ENCODE measurements at places on chromosomes 5 and 9.
A peak's percentile ranks its signal among the peaks of the same experiment; 100 is the strongest.

- peak; percentile 69 for DNase-seq
These were observed 24.3 kb downstream of the CPLX2 start for GRCh38 chr5:175895686-175896102.

- DNase-seq: no peak
These were observed 143.3 kb downstream of the SLF1 start for GRCh38 chr5:94761786-94762185.

- no peak for DNase-seq
These were observed 36.5 kb upstream of the ANKRD18A start for GRCh38 chr9:38656896-38657295.

GRCh38 chr9:27460226-27461023 lies 63.7 kb upstream of the IFNK start:
- DNase-seq: peak; percentile 57

GRCh38 chr9:126638571-126639132 lies 24.9 kb downstream of the LMX1B start:
- no peak for DNase-seq

- no peak for DNase-seq
These were observed 179.0 kb downstream of the TTLL11 start for GRCh38 chr9:121914017-121914595.

DNA sequence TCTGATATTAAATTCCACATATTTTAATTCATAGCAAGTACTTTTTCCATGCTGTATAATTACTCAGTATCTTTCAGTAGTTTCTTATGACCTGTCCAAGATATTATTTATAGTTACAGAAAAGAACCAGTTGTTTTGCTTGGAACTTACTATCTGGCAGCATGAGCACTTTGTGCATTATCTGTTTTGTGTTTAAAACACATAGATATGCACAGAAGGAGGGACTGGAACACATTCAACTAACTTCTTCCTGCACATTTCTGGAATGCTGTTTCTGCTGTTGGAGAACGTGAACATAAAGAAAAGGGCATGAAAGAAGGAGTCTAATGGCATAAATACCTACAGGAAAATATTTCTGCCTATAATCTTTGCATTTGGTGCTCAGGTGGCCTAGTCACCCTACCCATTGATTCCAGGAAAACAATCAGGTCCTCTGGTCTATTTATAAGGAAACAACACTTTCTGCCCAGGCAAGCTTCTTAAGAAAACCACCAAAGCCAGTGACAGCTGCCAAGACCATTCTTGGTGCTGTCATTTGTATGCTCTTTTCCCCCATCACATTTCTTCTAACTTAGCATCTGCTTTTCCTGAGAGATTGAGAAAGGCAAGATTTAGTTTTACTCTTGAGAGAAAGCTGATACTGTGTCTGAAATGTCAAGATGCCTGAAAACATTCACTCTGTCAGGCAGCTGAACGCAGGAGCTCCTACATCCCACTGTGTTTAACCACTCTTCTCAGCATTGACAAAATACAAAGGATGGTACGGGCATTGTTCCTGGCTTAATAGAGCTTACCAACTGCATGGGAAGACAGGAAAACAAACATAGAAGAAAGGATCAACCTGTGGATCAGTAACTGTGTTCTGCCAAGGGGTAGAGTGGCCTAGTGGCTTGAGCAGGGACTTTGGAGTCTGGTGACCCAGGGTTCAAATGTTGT lies 40.3 kb downstream of the RAB3C start:
- DNase-seq: no peak

DNA sequence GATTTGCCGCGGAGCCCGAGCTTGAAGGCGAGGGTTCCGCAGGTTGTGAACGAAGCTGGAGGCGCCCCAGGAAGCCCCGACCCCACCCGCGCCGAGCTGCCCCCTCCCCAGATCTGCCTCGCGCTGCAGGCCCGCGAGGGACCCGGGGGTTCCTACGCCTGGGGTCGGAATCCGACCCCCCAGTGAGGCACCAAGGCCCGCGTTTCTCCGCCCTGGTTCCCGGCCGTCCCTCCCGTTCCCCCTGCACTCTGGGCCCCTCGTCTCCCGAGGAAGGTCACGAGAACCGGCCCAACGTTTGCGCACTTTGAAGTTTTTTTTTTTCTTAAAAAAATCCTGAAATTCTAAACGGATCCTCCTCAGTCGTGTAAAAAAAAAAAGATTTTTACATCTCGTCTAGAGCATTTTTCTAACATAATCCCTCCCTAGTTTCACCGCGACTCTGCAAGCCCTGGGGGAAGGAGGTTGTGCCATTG lies 880 bp upstream of the GFPT2 start:
- no peak for DNase-seq

- DNase-seq: no peak
These were observed 23.2 kb upstream of the TBC1D9B start for GRCh38 chr5:179930788-179931473.

All from CD4-positive, alpha-beta T cell treated with Interferon alpha-2 for 1 hour (primary cell).